LoVo (cell line): ENCODE measurements at places on chromosomes 12 and 14.

DNA sequence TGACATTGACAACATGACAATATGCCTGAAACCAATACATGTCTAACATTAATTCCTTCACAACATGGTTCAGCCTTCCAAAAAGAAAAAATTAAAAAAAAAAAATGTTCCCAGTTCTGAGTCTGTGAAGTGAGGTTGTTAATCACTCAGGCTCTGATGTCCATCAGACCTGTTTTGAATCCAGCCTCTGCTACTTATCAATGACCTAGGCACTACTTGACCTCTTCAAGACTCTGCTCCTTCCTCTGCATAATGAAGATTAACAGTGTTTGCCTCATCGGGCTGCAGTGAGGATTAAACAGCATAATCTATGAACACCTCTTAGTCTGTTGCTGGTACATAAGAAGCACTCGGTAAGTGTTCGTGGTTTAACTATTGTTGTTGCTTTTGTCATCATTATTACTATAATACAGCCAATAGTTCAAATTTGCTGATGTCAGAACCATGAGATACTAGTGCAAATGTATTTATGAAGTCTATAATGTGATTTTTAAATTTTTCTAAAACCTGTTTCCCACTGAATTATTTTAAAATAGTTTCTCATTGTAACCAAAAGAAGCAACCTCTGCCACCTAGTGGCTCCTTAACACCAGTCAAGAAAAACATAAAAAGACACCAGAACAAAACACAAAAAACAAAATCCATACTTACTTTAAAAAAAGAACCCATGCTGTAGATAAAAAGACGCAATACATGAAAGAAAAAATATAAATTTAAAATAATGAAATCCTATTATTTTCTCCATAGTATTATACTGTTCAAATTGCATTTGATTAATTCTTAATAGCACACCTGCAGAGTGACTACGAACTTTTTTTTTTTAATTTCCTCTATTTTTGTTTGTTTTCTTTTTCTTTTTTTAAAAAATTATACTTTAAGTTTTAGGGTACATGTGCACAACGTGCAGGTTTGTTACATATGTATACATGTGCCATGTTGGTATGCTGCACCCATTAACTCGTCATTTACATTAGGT lies 20.3 kb upstream of the TMX1 start:
- DNase-seq = peak; percentile 14

- DNase-seq = no peak
Measured at GRCh38 chr14:104939666-104940410, 15.2 kb downstream of the PLD4 start.

DNA sequence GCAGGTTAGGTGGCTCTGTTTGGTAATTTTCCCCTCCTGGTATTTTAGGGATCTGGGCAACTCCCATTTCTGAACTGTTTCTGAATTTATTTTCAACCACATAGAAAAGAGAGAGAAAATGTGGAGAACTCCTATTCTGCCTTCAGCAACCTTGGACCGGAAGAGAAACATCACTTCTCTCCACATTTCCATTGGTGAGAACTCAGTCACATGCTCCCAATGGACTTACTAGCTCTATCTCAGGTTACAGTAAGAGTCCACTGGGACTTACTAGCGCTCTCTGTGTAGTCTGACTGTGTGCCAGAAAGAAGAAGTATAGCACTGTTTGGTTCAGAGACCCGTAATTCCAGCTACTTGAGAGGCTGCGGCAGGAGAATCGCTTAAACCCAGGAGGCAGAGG lies 383.2 kb downstream of the DUSP6 start:
- no peak for DNase-seq

DNA sequence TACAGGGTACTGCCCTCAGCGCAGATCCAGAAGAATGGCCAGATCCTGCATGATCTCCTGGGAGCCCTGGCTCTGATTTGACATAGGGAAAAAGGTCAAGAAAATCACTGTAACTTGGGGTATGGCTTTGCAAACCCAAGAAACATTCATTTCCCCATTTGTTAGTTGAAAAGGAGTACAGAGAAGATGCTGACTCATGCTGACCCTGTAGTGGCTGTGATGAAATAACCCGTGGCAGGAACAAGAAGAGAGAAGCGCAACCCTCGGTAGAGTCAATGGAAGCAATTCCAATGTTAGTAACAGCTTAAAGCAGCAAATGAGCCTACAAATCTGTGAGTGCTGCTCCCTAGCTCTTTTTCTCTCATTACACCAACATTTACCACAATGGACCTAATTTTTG lies 281.6 kb upstream of the NPAS3 start:
- no peak for DNase-seq

DNA sequence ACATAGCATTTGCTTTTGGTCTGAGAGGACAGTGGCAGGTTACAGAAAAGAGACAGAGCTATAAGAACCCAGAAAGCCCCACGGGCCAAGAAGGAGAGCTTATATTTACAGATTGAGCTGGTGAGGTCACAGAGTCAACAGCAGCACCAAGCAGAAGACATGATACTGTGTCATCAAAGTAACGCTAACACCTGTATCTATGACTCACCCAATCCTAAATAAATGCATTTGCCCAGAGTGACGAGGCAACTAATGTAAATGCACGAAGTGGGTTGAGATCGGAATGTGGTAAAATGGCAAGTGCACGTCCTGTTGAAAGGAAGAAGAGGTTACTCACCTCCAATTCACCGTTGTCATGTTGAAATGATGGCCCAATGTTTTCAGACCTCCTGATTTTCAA lies 6.7 kb upstream of the CD163L1 start:
- peak; percentile 8 for DNase-seq

GRCh38 chr12:46110223-46110611 lies 119.8 kb upstream of the SCAF11 start:
- no peak for DNase-seq

- DNase-seq = peak; percentile 26
Measured at GRCh38 chr12:17016116-17016864, 410.3 kb upstream of the LMO3 start.

DNA sequence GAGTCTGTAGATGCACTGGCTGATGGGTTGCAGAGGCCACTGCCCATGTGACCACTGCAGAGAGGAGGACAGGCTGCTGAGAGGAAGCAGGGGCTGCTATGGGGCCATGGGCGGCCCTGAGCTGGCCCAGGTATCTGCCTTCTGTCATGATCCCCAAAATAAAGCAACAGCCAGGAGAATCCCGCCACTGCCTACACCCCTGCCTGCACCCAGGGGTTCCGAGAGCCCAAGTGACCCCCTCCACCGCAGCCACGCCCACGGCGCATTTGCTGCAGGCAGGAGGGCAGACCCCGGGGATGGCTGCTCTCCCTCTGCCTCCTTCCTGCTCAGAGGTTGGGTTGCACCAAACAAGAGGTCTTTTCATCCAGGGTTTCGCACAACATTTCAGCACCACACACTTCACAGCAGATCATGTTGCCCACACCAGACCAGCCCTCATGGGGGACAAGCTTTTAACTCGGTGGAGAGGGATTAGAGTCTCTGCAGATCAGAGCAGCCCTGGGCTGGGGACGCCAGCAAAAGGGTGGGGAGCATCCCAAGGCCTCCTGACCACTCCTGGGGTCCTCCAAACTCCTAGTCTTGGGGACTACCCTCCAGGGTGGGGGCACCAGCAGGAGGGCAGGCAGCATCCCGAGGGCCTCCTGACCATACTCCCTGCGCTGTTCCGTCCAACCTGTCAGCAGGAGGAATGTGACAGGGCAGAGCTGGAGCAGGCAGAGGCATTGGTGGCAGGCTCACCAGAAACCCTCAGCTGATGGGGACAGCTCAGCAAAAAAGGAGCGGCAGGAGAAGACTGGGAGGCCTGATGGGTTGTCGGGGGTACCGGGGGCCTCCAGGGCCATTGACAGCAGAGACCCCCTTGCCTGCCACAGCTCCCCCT lies 14.1 kb downstream of the CCDC85C start:
- no peak for DNase-seq

DNA sequence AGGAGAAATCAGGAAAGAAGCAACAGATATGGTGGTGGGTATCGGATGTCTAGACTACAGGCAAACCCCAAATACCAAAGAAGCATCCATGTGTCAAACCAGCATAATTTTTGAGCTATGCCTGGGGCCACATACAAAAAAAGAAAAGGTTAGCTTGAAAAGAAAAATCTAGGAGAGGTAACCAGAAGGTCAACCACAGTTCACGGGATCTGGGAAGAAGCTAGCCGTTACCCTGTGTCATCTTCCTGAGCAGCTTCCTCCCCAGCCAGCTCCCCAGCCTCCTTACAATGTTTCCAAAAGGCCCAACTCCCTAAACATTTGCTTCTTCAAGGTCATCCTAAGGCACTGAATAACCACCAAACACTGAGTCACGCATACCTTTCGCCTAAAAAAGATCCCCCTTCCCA lies 3.1 kb downstream of the SINHCAF start:
- peak; percentile 24 for DNase-seq

- DNase-seq = peak; percentile 41
Measured at GRCh38 chr14:91830777-91831176, 36.6 kb downstream of the TC2N start.

GRCh38 chr12:25249931-25250738 lies 594 bp downstream of the KRAS start:
- DNase-seq = peak; percentile 48

DNA sequence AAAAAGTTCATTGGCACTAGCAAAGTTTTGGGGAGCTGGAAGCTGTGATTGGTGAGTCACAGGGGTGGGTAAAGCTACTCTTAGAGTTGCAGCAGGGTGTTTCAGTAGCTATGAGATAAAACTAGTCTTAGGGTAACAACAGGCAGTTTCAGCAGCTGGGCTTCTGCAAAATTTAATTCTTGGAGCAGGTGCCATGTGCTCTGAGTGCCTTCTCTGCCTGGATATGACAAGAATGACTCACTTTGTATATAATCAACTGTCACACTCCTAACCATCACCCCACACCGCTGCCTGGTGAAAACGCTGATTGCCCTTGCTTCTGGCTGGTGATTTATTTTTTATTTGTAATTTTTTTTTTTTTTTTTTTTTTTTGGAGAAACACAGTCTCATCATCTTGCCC lies 10.5 kb upstream of the PLBD2 start:
- DNase-seq = no peak
